H1 (cell line): ENCODE measurements at places on chromosomes 2 and 18.

DNA sequence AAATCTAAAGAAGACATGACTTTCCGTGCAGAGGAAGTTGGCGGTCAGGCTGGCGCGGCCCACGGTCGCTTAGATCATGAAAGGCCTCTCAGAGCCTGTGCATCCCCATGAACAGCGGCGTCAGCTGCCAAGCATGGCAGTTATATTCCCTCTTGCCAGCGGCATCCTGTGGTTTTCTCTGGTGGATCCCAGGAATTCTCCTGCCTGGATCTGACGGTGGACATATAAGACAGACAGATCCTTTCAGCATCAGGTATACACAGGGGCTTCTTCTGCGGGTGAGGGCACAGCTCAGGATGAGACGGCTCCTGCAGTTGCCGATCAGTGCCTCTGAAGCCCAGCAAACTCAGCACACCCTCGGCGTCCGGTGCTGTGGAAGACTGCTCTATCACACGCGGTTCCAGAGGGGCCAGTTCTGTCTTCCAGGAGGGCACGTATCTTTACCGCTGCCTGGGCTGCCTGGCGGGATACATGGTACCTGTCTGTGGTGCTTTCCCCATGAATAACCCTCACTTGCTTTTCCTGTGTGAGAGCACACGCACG is 157.8 kb downstream of the LDLRAD4 start:
- no peak for DNase-seq

GRCh38 chr18:3283253-3283863 is 21.4 kb downstream of the MYL12B start:
- DNase-seq: no peak

- DNase-seq: no peak
These were observed 8.1 kb downstream of the NPC1 start for GRCh38 chr18:23578067-23578701.

DNA sequence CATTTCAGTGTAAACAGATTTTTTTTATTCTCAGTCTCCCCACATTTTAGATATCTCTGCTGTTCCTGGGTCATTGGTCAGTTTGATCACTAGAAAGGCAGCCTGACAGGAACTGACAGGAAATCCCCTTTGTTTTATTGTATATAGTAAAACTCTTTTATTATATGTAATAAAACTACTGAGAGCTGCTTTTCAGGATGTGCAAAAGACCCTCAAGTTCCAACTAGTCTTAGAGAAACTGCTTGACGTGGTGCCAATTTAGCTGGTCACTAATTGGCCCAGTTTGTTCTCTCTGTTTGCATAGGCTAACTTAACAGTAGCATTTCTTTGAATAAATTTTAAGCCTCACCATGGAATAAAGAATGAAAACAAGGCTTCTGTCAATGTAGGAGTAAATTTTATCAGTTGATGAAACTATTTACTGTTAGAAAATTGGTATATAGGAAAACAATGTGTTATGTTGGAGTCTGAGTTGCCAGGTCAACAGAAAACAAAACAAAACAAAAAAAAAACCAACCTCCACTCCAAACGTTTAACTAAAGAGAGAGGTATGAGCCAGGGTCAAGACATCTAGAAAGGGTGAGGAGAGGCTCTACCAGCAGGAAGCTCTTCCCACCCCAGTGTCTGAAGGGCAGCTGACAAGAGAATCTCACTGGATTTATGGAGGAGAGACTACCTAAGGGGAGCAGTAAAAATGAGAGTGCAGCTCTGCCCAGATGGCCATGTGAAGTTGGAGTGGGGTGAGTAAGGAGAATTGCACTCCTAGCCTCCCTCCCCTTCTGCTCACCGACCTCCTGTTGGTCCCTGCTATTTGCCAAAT is 184.6 kb downstream of the ST6GAL2 start:
- DNase-seq: no peak

DNA sequence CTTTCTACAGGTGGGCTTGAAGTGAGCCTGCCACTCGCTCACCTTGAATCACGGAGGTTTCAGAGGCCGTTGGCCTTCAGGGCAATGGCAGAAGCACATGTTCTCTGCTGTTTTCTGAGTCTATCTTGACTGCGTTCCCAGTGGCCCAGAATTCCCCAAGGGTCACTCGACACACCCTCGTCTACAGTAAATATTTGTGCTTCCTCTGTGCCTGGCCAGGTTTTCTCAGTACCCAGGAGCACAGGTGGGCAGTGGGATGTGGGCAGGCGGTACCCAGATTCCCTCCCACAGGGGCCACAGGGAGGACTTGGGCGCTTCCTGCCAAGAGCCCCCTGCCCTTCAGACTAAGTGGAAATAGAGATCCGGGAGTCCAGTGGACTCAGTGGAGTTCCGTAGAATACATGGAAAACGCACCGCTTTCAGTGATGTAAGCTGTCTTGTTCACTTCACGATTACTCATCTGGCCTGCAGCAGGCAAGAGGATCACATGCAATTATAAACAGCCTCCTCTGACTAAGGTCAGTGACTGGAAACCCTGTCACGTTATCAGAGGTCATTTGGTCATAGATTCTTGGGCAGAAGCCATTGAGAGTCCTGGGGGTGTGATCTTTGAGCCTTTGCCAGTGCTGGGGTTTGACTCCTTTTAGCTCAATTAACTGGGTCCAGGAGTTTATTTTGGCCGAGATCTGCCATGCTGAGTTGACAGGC is 179.8 kb downstream of the NEDD4L start:
- peak; percentile 40 for DNase-seq

- DNase-seq: no peak
These were observed 9.1 kb upstream of the ATP6V1C2 start for GRCh38 chr2:10712185-10712809.

DNA sequence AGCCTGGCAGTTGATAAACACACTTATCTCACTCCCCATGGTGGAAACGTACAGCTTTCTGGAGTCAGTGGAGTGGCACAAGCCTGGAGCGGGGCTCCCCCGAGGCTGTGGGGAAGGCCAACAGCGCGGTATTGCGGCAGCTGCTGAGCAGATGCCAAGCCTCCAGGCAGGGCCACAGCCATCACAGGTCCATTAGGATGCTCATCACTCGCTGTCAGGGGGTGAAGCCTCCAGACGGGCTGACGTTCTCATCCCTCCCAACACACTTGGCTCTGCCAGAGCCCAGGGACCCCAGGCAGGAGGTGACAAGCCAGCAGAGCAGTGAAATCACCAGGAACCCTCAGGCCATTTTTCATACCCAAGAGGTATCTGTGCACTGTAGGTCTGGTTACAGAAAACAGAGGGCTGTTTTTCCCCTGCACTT is 529.2 kb upstream of the KLHL29 start:
- DNase-seq: no peak

DNA sequence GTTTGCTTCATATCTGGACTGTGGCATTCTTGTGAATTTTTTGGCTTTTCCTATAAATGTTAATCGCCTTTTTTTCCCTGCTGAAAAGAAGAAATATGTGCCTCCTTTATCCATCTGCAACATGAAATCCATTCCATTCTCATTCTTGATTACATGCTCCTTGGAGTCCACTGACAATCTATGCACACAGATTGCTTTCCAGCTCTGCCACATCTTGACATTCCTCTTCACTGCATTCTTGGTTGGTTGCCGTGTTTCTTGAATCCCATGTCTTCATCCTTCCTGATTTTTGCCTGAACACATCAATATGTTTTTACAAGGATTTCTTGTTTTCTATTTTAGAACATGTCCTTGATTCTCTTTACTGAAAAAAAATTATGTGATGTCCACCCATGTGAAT is 26.7 kb upstream of the BIRC6 start:
- no peak for DNase-seq

- DNase-seq: no peak
These were observed 366.6 kb downstream of the METTL4 start for GRCh38 chr18:2204736-2205135.

DNA sequence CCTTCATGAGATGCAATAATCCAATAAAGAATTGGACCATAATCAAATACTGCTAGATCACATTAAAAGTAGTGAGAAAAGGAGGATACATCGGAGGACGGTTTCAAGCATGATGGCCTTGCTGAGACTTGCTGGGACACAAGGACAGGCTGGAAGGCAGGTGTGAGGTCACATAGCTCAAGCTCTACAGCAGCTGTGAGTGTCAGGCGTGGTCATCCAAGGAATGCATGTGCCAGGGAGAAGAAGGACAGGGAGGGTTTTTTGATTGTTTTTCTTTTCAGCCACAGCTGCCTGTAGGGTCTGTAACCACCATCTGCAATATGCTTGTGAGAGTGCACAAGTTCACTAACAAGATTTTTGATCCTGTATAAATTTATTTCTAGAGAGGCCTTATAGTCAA is 57.6 kb downstream of the BMP10 start:
- no peak for DNase-seq

DNA sequence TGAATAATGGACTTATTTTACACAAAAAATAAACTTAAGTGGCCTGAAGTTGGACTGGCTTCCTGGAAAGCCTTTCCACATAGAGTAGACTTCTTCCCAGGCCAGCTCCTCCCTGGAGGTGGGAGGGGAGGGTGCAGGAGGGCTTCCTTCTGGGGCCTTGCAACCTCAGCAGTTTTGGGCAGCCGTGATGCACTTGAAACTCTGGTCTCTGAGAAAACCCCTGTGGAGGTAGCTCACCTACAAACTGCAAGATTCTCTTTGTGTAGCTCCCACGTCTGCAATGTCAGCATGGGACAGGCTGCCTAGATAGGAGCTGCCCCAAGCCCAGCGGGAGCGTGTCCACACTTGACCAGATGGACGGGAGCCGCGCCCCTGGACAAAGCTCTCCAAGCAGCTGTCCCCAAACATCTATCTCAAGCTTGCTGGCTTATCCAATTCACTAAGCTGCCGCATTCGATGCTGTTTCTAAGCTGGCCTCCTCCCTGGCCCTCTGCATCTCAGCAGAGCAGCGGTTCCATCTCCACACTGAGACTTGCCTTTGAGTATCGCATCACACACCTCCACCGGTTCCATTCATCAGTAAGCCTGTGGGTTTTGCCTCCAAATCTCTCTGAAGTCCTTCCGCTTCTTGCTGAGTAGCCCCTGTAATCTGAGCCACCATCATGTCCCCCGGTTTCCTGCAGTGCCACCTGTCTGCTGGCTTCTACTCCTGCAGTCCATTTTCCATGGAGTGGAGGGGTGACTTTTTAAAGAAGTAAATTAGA is 1.6 kb upstream of the LPIN1 start:
- no peak for DNase-seq

DNA sequence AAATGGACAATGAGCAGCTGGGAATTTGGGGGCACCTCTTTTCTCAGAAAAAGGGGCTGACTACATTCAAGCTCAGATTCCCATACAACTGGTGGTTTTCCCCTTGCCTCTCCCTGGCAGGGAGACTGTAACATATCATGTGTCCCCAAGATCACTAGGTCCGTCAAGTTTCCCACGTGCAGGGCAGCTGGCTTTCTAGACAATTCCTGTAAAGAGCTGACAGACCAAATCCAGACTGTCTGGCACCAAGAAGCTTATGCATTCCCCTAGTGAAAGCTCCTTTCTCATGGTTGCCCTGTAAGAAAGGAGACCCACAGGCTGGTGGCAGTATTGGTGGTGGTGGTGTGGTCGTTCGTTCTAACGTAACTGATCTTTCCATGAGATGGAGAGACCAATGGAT is 48.8 kb downstream of the THUMPD2 start:
- DNase-seq: no peak

DNA sequence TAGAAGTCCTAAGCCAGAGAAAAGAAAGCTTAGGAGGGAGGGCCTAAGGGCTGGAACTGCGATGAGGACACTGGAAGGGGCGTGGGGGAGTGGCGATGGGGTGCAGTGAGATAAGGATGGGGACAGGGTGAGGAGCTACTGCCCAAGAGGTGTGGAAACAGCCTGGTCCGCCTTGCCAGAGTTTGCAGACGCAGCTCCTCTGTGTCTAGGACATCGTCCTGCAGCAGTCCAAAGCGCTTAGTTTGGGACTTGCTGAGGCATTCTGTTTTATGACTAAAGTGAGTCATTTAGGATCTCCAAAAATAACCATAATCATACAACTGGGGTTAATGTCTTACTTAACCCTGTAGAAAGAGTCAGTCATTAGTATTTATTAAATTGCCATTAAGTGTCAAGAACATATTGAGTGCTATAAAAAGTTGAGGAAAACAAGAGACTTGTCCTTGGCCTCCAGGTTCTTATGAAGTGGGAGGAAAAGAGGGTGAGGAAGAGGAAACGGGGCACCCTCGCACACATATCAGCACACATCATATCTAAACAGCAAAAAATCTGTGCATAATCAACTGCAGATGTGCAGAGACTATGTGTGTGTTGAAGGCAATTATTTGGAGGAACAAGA is 74.8 kb downstream of the CDK15 start:
- no peak for DNase-seq
